Activated CD4-positive, alpha-beta T cell treated with anti-CD3 and anti-CD28 coated beads for 48 hours (primary cell): ENCODE measurements at places on chromosomes 4 and X.

- no peak for DNase-seq
Measured at GRCh38 chrX:96704629-96705028, 20.0 kb downstream of the DIAPH2 start.

GRCh38 chr4:148052448-148052847 is 320.6 kb downstream of the ARHGAP10 start:
- DNase-seq, result no peak

DNA sequence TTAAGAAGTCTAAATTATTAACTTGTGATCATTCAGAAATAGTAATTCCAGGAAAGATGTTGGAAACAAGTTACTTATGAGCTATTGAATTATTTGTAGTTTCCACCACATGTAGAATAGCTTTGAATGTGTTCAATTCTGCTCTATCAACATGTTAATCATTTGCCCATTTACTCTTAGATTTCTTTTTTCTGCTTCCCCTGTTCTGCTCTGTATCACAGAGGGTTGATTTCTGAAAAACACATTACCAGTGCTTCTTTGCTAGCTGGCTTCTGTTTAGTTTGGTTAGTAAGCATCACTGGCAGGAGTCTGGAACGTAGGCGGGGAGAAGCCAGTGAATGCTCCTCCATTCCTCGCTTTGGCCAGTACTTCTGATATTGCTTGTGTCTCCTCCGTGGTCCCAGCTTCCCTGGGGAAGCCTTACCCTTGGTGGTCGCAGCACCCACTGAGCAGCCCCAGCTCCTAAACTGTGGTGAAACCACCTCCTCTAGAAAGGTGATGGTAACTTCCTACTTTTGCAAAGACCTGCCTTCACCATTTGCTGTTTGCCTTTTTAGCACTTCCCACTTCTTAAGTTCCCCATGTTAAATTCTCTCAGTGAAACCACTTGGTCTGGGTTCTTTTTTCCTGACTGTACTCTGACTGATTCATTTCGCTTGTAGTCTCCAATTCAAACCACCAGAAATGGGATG is 40.3 kb upstream of the GALNT7 start:
- no peak for DNase-seq

GRCh38 chr4:159383562-159383931 is 280.7 kb downstream of the RAPGEF2 start:
- no peak for DNase-seq

DNA sequence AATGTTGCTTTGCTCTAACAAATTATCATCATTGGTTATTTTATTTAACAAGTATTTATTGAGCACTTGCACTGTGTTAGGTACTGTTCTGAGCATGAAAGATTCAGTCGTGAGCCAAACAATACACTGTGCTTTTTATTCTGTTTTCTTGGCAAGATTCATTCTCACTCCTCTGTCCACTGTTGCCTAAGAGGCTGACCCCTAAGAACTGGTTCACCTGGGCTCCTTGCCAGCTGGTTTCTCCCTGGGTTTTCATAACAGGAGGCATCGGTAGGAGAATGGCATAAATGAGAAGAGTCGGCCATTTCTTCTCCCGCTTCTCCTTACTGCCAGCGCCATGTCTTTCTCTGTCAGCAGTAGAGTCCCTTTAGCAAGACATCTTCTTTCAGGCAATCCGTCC is 243.7 kb upstream of the DIAPH2 start:
- no peak for DNase-seq

- no peak for DNase-seq
Measured at GRCh38 chr4:86974551-86974994, 39.8 kb downstream of the AFF1 start.

DNA sequence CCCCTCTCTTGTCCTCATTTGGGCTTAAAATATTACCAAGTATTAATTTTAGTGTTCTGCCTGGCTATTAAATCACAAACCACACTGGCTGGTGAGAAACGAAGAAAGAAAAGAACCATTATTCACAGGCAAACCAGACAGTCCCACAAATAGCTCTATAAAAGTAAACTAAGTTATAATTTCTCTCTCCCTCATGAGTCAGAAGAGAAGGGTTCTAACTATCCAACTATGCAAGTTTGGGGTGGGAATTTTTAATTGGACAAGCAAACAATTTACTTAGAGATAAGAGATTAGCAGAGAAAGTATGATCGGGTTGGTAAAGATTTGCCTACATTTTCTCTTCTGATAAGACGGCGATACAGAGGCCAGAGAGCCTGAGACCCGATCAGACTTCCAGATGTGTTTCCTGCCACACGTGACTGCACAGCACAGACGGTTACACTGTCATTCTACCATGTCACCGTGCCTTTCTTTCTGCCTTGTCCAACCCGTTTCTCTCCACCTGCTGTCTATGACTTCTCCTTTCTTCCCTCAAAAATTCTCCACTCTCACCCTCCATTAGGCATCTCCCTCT is 52.3 kb downstream of the MEPE start:
- no peak for DNase-seq
